ENCODE measurements at places on chromosomes 1 and 21.

DNA sequence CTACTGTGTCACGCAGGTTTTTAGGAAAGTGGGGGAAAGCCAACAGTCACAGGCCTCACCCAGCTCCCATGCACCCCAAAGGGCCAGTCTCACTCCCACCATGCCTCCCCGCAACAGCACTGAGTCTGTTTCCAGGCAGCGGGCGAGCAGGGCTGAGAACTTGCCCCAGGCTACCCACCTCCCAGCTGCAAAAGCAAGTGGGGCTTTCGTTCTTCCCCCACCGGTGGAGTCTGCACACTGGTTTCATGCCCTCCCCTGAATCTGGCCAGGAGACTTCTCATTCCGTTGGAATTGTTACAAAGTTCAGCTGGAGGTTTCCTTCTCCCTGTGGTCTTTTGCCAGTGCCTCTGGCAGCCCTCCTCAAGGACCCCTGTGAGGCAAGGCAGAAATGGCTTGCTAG is 53.6 kb upstream of the KCNJ15 start:
- no peak for DNase-seq

DNA sequence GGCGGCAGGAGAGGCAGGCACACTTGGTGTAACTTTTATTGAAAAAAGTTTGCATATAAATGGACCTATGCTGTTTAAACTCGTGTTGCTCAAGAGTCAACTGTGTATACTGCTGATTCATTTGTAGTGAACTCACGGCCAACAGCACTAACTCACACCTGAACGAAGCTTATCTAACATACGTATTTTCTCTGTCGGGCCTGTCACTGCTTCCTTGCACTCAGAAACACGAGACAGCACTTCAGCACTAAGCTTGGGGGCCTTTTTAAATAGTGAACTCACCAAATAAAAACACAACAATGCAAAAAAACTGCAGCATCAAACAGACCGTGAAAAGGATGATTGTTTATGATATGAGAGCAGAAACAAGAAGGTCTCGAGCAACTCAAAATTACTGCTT is 58.9 kb upstream of the NEK2 start:
- DNase-seq: no peak

DNA sequence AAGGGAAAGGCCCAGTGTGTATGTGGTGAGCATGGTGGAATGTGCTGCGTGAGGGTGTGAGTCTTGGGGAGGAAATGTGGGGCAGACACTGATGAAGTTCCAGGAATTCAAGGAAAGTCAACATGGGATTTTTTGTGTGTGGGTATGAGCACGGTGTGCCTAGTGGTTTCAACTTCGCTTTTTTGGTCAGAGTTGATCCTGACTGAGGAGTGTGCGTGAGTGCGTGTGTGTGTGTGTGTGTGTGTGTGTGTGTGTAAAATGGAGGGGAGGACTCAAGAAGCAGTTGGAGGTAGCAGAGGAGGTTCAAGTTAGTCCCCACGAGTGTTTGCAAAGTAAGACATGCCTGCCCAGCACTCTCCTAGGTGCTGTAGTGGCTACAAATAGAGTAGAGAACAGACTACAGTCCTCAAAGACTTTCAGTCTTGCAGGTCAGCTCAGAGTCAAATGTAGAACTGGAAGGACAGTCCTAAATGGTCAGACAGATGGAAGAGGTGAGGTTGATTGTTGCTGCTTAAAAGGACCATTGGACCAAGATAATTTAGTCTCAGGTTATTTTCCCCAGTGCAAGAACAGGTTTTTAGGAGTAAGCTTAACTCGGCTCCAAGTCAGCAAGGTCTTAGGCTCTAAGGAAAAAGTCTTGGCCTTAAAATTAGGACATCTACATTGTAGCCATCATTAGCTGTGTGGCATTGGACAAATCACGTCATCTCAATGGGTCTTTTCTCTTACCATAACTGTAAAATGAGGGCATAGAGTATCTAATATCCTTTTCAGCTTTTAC is 25.0 kb downstream of the SLAMF1 start:
- DNase-seq: no peak

GRCh38 chr1:111399792-111400610 is 27.5 kb downstream of the OVGP1 start:
- DNase-seq: peak; percentile 62

- DNase-seq: no peak
These were observed 30.9 kb downstream of the MAPKAPK2 start for GRCh38 chr1:206715552-206716158.

DNA sequence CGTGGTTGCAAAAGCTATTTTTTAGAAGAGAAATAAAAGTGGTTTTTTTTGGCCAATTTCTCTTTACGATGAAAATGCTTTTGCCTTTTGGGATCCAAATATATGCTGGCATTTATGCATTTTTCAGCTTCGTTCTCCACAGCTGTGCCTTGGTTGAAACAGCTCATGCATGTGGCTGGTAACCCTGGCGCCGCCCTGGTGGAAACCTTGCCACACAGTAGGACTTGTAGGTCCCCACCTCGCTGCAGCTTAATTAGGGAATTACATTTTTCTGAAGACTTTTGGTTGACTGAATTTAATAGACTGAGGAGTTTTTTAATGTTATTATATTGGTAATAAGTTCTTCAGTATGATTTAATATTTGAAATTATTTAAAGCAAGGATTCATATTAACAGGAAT is 12.7 kb upstream of the PCP4 start:
- DNase-seq: peak; percentile 6

- DNase-seq: no peak
These were observed 434.3 kb downstream of the GPATCH2 start for GRCh38 chr1:217196616-217197015.

- no peak for DNase-seq
These were observed 239.4 kb upstream of the ST6GALNAC5 start for GRCh38 chr1:76627901-76628300.

DNA sequence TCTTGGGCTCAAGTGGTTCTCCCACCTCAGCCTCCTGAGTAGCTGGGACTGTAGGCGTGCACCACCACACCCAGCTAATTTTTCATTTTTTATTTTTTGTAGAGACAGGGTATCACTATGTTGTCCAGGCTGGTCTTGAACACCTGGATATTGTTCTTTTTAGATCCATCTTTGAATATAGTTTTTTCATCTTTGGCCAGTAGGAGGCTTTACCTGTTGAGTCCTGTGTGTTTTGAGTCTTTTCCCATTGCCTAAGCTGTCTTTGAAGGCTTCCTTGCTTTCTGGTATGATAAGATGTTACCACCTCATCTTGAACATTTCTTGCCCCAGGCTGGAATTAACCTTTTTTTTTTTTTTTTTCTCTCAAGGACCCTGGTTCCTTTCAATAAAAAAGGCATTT is 387.8 kb upstream of the RUNX1 start:
- no peak for DNase-seq

- no peak for DNase-seq
These were observed 182.6 kb downstream of the DPYD start for GRCh38 chr1:97738270-97738669.

DNA sequence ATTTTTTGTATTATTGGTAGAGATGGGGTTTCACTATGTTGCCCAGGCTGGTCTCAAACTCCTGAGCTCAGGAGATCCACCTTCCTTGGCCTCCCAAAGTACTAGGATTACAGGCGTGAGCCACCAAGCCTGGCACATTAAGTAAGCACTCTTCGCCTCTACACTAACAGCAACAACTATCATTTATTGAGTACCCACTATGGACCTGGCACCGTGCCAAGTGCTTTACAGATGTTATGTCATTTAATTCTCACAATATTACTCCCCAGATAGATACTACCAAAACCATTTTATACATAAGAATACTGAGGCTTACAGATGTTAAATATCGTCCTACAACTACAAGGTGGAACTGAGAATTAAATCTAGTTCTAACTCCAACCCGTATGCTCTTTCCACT is 50.1 kb downstream of the TUT4 start:
- DNase-seq: peak; percentile 13

GRCh38 chr1:241947354-241947753 is 10.2 kb upstream of the BECN2 start:
- DNase-seq: no peak

- DNase-seq: no peak
These were observed 20.6 kb downstream of the RUNX3 start for GRCh38 chr1:24909388-24909898.

- DNase-seq: no peak
These were observed 108.8 kb downstream of the SMYD3 start for GRCh38 chr1:246398126-246398813.

GRCh38 chr1:119884711-119885110 is 11.6 kb downstream of the ADAM30 start:
- no peak for DNase-seq

DNA sequence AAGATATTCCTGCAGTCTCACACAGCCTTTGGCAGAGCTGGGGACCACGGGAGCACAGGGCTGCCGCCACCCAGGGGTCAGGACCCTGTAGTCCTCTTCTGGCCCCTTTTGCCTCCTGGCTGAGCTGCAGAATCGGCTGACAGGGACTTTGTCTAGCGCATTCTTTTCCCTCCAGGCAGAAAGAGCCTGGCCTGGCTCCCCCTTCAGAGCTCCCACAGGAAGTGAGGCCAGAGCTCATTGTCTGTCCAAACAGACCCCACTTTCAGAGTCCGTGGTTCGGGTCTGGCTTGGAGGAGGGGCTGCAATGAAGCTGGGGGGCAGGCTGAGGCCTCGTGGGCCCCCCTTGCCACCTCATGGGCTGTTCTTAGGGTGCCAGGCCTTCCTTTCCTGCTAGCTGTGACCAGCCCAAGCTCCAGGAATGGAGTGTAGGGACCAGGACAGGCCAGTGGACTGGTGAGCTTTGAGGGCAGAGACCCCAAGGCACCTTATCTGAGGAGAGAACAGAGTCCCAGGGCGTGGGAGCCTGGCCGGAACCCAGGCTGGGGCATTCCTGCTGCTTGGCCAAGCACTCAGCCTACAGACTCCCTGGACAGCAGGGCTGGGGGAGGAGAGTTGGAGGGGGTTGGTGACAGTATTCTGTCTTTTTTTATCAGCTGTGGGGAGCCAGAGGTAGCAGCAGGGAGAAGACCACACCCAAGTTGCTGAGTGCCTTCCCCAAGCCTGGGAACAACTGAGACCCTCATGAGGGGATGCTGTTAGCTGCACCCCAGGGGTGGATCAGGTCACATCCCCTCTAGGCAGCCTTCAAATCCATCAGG is 4.7 kb downstream of the CELSR2 start:
- DNase-seq: no peak

DNA sequence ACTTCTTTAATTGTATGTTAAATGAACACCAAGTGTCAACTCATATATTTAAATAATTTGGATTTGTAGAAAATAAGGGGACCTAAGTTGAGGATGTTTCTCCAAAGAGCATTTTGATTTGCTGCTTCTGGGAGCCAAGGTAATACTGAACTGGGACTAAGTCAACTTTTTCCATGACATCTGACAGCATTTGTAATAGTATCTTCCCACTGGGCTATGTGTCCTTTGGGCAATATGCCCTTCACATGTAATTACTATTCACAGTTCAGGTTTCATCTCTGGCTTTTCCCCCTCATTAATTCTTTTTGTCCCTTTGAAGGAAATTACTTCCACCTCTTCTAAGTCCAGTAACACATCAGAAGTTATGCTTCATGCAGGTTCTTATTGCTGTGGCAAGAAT is 36.7 kb upstream of the HP1BP3 start:
- DNase-seq: no peak

DNA sequence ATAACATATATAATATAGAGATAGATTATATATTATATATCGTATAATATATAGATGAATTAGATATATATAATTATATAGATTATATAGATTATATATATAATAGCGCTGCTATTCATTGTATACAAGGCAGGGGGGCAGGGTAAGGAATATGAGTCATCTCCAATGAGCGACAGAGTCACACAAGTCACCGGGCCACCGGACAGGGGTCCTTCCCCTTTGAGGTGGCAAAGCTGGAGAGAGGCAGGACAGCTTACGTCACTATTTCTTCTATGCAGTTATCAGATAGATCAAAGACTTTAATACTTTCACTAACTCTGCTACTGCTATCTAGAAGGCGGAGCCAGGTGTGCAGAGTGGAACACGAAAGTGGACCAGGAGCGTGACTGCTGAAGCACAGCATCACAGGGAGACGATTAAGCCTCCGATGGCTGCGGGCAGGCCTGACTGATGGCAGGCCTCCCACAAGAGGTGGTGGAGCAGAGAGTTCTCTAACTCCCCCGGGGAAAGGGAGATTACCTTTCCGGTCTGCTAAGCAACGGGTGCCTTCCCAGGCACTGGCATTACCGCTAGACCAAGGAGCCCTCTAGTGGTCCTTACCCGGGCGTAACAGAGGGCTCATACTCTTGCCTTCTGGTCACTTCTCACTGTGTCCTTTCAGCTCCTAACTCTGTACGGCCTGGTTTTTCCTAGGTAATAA is 2154.7 kb downstream of the MRPL39 start:
- peak; percentile 10 for DNase-seq

GRCh38 chr1:203513585-203514031 is 19.7 kb downstream of the OPTC start:
- no peak for DNase-seq

- DNase-seq: no peak
These were observed 26.8 kb upstream of the RASAL2 start for GRCh38 chr1:178066908-178067614.

GRCh38 chr1:39326836-39327235 is 122.3 kb downstream of the MACF1 start:
- no peak for DNase-seq

DNA sequence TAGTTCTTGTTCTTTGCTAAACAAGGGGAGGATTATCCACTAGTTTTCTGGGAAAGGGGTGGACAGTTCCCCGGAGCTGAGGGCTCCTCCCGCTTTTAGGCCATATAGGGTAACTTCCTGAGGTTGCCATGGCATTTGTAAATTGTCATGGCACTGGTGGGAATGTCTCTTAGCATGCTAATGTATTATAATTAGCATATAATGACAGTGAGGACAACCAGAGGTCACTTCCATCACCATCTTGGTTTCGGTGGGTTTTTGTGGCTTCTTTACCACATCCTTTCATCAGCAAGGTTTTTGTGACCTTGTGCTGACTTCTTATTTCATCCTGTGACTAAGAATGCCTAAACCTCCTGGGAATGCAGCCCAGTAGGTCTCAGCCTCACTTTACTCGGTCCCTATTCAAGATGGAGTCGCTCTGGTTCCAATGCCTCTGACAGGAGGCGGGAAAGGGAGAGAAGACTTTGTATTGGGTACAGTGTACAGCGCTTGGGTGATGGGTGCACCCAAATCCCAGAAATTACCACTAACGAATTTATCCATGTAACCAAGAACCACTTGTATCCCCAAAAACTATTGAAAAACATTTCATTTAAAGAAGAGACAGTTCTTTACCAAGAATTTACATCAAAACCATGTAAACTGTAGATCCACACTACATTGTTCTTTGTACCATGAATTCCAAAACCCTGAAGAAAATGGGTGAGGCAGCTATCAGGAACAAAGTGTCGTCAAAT is 8.7 kb upstream of the SLC2A5 start:
- DNase-seq: peak; percentile 48

All from NAMALWA (cell line).